ENCODE measurements at places on chromosomes 11 and 22. TPM values are rescaled to one million over a fixed set of nuclear protein-coding genes. Genes with fewer than 3 reads are reported as not detected.

The EFCAB6 gene
- total RNA-seq = 2.7 TPM

- no peak for DNase-seq
Measured at GRCh38 chr22:27842201-27842600, 40.6 kb upstream of the MN1 start.

The LARGE1 gene
- total RNA-seq = 15.0 TPM

GRCh38 chr22:46336119-46337078 lies 885 bp downstream of the TRMU start:
- peak; percentile 10 for DNase-seq

- DNase-seq = no peak
Measured at GRCh38 chr11:118012083-118012669, 26.0 kb downstream of the IL10RA start.

The POU2AF3 gene
- total RNA-seq = 0.45 TPM

The PKP3 gene
- 1.3 TPM for total RNA-seq

The MRGPRX4 gene
- not detected for total RNA-seq
